Stimulated activated CD8-positive, alpha-beta memory T cell treated with anti-CD3 and anti-CD28 coated beads, Interleukin-7, amount 100 ng/mL, for 1 hour (primary cell): ENCODE measurements at places on chromosomes 2 and 18.

DNA sequence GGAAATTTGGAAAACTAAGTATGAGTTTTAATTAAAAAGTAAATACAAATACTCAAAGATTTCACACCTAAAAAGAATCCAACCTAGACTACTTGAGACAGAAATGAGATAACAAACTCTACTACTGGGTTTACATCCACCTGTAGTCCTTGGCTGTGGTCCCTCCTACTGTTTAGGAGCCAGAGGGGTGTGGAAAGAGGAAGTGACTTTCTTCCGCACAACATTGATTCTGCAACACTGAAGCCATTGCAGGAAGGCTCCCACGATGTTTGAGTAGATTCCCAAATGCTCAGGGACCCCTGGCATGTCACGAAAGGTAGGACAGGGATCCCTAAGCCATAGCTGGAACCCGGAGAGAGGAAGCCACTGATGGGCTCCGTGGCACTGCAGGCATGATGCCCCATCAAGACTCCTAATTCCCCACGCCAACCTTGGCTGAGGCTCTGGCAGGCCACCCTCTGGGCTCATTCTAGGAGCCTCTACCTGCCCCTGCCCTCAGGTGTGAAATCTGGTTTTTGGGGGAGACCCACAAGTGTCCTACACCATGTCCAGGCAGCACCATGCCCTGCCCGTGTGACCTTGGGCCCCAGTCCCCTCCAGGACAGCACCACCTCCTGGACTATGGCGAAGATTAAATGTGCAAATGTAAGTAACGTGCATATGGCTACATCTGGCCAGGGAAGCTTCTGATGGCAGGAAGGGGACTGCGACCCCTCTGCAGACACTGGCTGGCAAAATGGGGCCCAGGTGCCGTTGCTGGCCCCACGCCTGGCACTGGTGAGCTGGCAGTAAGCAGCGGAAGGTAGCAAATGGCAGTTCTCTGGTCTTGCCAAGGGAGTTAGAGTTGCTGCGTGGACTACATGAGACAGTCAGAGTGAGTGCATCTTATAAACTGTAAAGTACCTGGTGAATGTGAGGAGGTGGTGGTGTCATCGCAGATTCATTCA, 38.2 kb upstream of the MAL start:
- no peak for DNase-seq

GRCh38 chr18:69659142-69659651, 258.5 kb downstream of the DOK6 start:
- DNase-seq, result no peak

DNA sequence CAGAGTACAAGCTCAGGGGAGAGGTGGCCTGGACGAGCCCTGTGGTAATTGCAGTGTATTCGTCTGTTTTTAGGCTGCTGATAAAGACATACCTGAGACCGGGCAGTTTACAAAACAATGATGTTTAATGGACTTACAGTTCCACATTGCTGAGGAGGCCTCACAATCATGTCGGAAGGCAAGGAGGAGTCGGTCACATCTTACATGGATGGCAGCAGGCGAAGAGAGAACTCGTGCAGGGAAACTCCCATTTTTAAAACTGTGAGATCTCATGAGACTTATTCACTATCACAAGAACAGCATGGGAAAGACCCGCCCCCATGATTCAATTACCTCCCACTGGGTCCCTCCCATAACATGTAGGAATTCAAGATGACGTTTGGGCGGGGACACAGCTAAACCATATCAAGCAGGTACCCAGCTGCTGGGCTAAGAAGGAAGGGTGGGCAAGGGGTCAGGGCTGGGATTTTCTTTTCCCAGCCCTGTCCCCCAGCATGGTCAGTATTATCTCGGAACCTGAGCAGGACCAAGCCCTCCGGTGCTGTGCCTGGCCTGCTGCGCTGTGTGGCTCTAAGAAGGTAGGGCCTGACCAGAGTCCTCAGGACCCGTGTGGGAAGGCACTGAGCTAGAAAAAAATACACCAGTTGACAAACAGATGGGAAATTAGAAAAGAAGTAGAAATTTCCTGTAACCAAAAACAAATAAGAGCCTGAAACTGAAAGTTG, 78.6 kb upstream of the SH3BP4 start:
- DNase-seq, result no peak

DNA sequence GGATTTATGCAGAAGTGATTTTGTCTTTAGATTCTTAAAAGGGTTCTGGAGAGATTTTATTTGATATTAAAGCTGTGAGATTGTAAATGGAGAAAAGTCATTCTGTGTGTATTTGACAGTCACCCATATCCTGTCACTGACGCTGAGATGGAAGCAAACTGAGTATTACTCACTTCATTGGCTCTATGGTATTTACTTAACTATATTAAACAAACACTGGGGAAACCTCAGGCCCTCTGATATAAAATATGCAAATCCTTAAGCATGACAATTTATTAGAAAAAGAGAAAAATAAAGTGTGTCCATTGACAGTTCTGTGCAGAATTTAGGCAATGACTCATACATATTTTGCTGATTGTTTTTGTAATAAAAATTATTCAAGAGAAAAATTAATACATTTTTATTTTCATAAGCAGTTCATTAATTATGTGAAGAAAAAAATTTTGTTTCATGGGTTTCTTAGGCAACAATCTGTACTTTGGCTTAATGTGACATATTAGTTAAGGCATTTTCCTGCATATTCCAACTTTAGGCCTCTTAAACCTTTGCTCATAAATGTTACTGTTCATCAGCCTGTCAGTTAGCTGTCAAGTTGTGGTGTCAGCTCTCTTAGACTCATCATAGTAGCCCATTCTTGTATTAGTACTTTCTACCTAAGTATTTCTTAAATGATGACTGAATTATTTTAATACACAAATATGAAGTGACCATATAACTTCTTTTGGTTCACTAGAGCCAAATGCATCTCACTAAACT, 99.9 kb downstream of the PARD3B start:
- DNase-seq, result no peak

DNA sequence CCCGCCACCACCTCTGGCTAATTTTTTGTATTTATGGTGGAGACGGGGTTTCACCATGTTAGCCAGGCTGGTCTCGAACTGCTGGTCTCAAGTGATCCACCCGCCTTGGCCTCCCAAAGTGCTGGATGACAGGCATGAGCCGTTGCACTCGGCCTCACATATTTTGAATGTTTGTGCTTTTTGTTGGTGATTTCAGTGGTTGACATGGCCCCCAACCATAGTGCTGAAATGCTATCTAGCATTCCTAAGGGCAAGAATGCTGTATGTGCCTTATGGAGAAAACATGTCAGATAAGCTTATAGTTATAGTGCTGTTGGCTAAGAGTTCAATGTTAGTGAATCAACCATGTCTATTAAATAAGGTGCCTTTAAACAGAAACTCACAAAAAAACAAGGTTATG, 8.9 kb downstream of the ZAP70 start:
- DNase-seq, result no peak

DNA sequence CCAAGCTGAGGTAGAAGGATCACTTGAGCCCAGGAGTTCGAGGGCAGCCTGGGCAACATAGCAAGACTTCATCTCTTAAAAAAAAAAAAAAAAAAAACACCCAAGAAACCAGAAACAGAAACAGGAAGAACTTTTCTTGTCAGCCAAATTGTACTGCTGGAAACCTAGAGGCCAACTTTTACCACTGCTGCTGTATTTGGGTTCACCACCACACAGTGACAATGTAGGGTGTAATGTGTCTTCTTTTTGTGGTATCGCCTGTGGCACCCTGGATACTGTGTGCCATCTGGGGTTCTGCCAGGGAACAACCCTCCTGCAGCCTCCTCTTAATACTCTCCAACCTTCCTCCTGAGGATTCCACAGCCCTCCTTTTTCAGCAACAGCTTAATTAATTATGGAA, 72.6 kb downstream of the STK39 start:
- no peak for DNase-seq

GRCh38 chr18:5574843-5575242, 31.0 kb upstream of the EPB41L3 start:
- DNase-seq, result no peak

GRCh38 chr2:168712053-168712452, 90.4 kb upstream of the NOSTRIN start:
- DNase-seq, result no peak

GRCh38 chr18:59927246-59927825, 27.5 kb downstream of the PMAIP1 start:
- no peak for DNase-seq

DNA sequence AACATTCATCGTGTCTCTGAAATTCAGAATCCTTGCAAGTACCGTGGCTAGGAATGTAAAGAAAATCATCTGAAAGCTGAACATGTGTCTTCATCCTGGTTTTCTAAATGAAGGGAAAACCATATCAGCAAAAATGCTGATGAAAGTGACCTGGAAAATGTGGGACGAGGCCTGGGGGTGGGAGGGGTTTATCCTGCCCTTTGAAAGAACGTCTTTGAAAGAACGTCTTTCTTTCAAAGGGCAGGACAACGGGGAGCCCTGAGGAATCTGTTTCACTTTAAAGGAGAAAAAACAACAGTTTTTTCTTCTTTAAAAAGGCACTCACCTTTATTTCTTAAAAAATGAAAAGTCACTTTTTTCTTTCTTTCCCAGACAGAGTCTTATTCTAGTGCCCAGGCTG, 185.2 kb downstream of the ALPK2 start:
- DNase-seq, result no peak

DNA sequence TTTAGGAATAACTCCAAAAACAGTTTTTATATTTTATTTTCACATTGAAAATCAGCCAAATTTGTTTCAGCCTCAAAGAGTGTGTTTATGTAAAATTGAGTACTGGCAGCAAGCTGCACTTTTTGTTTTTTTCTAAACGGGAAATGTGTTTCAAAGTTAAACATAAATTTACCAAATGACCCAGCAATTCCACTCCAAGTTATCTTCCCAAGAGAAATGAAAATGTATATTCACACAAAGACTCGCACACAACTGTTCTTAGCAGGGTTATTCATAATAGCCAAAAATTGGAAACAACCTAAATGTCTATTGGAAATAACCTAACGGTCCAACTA, 9.3 kb downstream of the ALPK2 start:
- no peak for DNase-seq

DNA sequence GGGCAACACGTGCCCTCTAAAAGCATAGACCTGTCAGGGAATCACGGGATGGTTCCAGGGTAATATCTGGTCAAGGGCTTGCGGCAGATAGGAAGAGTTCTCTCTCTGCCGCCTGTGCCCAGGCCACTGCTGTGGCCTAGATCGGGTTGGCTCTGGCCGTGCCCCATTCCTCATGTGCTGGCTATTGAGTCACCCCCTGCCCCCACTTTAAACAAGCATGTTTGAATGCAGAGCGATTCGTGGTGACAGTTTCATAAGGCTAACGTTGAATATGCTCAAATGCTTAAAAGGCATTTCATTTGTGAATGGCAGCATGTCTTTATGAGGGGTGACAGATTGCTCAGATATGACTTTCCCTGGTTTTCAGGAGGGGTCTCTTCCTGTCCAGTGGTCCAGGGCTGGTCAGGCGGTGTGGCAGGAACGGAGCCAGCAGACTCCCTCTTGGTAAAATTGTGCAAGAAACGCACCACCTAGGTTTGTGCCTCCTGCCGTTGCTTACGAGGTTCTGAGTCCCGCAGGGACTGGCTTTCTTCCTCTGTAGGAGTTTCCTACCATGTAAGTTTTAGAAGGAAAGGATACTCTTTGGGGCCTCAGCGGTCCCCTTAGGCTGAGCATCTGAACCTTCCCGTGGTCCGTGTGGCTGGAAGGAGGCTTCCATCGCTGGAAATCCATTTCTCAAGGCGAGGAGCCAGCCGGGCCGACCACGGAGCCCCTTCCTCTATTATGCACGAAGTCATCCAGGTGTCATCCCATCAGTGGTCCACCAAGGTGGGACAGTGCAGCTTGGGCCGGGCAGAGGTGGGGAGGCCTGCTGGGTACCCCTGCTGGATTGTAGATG, 50.2 kb downstream of the AGAP1 start:
- DNase-seq, result no peak

DNA sequence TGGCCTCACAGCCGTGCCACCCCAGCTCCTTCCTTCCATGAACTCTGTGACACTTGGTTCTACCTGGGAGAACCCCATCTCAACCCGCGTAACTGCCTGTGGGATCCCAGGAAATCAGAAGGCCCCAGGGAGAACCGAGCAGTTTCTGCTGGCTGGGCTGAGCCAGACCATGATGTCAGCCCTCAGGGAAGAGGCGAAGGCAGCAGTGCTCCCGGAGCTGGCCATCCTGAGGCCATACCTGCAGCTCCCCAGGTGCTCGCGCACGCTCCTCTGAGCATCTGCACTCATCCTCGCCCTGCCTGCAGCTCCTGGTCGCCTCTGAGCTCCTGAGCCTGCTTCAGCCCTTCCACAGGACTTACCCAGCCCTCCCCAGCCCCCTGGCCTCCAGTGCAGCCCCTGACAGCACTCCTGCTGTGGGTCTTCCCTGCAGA, 186.1 kb downstream of the SEPTIN10 start:
- no peak for DNase-seq

GRCh38 chr2:25512707-25513106, 160.7 kb downstream of the DTNB start:
- DNase-seq, result no peak

- no peak for DNase-seq
These were observed 13.7 kb downstream of the NGEF start for GRCh38 chr2:232999354-232999753.

- DNase-seq, result no peak
These were observed 21.5 kb upstream of the GALNT3 start for GRCh38 chr2:165815299-165816141.

DNA sequence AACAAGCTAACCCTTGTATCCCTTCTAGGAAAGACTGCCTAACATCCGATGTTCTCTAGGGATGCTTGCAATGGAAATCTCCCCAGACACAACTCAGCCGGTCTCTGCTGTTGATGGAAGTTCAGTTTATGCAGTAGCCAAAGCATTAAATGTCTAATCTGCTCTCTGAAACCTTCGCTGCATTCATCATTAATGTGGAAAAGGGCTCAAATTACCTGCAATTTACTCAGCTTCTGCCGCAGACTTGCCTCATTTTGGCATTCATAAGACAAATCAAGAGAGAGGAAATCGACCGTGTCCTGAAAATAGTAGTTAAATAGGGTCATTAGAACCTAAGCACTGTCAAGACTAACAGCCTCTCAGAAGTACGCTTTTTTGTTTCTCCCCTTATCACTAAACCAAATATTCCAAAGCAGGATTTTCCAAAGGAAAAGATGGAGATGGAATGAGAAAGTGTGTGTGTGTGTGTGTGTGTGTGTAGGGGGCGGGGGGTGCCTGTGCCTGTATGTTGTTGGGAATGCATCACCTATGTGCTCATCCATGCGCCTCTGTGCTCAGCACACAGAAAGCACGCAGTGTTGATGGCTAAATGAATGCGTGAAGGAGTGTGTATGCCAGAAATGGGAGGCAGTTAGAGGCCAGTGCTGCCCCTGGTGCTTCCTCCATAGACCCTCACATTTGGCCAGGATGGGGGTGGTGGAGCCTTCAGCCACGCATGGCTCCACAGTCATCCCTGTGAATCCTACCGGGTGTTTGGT, 7.4 kb downstream of the LCT start:
- DNase-seq, result no peak

- DNase-seq, result no peak
These were observed 448.9 kb upstream of the MEIS1 start for GRCh38 chr2:65985986-65986385.

- DNase-seq, result no peak
These were observed 114.3 kb downstream of the MGAT5 start for GRCh38 chr2:134368009-134368817.
